ENCODE measurements at places on chromosomes 6 and 20. TPM values are rescaled to one million over a fixed set of nuclear protein-coding genes. Genes with fewer than 3 reads are reported as not detected.

GRCh38 chr6:44969446-44970185, 358.5 kb upstream of the RUNX2 start:
- no peak overlapping the region for H3K4me3 ChIP-seq
- no peaks in the 10 kb centered on the region for H3K27me3 ChIP-seq
- H3K27ac ChIP-seq: no peak overlapping the region
- peaks cover 25% of the 10 kb centered on the region for H3K36me3 ChIP-seq

GRCh38 chr6:162088091-162088490, 639.5 kb downstream of the PRKN start:
- H3K27me3 ChIP-seq: no peaks in the 10 kb centered on the region
- no peaks in the 10 kb centered on the region for H3K36me3 ChIP-seq
- peaks cover 5% of the 10 kb centered on the region for H3K4me1 ChIP-seq
- no peak for DNase-seq

Gene CST4
- total RNA-seq: not detected

Gene SLC32A1
- total RNA-seq: not detected

GRCh38 chr6:161644521-161644920, 370.7 kb upstream of the AGPAT4 start:
- no peak overlapping the region for H3K4me3 ChIP-seq
- no peaks in the 10 kb centered on the region for H3K4me1 ChIP-seq
- no peak for DNase-seq
- H3K27ac ChIP-seq: no peak overlapping the region
- peaks cover 5% of the 10 kb centered on the region for H3K27me3 ChIP-seq

- H3K27ac ChIP-seq: no peak overlapping the region
- H3K4me1 ChIP-seq: peaks cover 9% of the 10 kb centered on the region
These were observed 177.5 kb upstream of the CST7 start for GRCh38 chr20:24771542-24772061.

Gene KCNQ5
- 5.2 TPM for total RNA-seq

- no peak for DNase-seq
- no peak overlapping the region for H3K27ac ChIP-seq
- no peaks in the 10 kb centered on the region for H3K4me1 ChIP-seq
- H3K27me3 ChIP-seq: no peaks in the 10 kb centered on the region
These were observed 57.8 kb downstream of the IL22RA2 start for GRCh38 chr6:137115658-137116057.

Gene SAMD3
- total RNA-seq: 0.38 TPM
